ENCODE measurements at places on chromosomes 4 and X.

DNA sequence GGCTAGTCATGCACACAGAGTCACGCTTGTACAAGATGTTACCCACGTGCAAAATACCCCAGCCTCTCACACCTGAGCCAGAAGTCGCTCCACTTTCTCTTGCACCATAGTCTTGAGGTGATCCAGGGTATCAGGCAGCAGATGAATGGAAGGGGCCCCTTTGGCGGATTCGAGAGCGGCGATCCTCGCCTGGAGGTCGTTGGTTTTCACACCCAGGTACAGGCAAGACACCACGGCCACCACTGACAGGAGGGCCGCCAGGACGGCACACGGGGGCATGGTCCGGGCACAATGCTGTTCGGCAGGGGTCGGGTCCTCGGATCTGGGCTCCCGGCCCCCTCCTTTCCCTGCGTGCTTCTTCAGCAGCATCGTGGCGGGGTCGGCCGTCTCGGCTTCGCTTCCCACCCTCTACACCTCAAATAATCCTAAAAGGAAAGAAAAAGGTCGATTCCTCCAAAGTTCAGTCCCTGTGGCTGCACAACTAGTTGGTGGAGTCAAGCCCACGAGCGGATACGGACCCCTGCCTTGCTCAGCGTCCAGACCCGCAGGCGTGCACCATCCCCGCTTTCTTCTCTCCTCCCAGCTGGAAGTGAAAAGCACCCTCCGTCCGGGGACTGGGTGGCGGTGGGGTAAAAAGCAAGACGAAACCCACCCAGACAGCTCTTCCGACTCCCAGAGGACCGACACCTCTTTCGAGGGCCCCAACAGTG is 652 bp downstream of the COL25A1 start:
- no peak for DNase-seq

DNA sequence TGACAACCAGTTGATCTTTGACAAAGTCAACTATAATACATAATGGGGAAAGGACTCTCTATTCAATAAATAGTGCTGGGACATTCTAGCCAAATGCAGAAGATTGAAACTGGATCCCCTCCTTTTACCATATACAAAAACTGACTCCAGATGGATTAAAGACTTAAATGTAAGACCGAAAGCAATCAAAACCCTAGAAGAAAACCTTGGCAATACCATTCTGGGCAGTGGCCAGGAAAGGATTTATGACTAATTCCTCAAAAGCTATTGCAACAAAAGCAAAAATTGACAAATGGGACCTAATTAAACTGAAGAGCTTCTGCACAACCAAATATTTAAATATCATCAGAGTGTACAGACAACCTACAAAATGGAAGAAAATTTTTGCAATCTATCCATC is 185.1 kb downstream of the NPNT start:
- no peak for DNase-seq

DNA sequence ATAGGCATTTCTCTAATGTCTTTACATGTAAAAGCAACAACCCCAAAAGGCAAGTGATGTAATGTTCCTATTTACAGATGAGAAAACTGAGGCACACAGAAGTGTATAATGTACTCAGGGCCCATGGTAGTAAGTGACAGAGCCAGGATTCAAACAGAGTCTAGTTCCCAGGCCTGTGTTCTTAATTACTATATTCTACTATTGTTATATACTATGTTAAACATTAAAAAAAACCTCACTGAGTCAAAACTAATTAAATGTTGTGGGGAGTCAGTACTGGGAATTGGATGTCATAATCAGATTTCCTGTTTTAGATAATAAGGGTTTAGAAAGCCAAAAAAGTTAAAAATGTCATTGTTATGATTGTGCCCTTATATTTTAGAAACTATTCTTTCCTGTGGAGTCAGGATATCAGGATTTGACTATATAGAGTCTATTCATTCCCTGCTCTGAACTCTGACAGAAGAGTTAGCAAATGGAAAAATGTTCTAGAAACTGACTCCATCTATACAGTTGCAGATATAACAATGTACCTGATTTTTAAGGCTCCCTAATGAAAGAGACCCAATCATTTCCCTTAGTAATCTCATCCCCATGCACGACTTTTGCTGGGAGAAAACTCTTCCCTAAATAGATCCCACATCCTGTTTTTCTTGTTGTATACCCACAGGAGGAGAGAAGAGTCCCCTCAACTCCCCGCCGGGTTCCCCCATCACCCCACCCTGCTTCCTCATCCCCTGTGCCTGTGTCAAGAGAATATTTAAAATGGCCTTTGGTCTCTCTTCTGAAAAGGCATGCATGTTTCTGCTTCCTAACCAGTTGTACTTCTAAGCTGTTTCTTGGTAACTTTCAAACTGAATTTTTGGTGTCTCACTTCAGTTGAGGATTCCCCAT is 69.7 kb downstream of the REELD1 start:
- DNase-seq: no peak

GRCh38 chrX:143058120-143058519 is 32.4 kb downstream of the SPANXN4 start:
- DNase-seq: no peak

- DNase-seq: no peak
Measured at GRCh38 chrX:140822861-140823260, 113.3 kb downstream of the LINC00632 start.

- DNase-seq: no peak
Measured at GRCh38 chr4:15242021-15242420, 185.8 kb upstream of the C1QTNF7 start.

Data from osteocyte (in vitro differentiated cells).